ENCODE measurements at places on chromosomes 13 and 19. TPM values are rescaled to one million over a fixed set of nuclear protein-coding genes. Genes with fewer than 3 reads are reported as not detected.

DNA sequence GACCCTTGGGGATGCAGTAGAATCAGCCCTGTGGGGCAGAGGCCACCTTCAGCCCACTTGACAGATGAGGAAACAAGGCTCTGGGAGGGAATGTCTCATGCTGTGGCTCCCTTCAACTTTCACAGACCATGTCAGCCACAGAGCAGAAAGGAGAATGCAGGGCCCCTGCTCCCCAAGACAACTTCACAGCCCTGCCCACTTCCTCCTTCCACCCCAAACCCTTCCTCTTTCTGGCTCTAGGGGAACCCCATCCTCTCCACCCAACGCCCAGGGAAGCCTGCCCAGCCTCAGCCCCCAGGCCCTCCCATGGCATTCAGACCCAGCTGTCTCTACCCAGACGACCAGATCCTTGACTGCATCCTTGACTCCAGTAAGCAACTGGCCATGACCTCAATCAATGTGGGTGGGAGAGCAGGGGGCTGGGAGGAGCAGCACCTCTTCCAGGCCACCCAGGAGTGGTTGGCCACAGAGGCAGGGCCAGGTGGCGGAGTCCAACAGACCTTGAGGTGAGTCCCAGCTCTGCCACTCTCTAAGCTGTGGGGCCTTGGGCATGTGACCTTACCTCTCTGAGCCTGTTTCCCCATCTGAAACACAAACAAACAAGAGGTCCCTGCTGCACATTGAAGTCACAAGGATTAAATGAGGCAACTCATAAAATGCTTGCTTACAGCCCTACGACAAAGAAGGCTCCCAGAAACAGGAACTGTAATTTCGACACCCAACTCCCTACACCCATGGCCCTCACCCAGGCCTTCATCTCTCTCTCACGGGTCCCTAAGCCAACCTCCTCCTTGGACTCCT is 15.8 kb downstream of the DEDD2 start:
- DNase-seq: no peak

DNA sequence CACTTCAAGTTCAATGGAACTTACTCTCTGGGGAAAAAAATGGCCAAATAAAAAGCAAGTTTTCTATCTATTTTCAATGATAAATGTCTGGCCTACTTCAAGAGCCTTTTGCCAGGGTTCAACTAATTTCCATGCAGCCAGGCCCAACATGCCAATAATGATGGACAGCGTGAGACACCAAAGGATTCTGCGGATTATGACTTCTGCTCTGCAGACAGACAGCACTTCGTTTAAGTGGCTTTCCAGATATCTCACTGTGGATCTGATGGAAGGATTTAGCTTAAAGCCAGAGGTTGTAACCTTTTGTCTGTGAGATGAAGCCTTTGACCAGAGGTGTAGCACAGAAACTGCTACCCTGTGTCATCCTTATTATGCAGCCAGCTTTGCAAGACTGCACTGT is 614.2 kb downstream of the DCT start:
- DNase-seq: no peak

- DNase-seq: no peak
Measured at GRCh38 chr13:45439781-45440462, 21.7 kb upstream of the SLC25A30 start.

GRCh38 chr19:34936184-34936583 is 9.5 kb downstream of the ZNF30 start:
- DNase-seq: no peak

Gene CLEC17A
- total RNA-seq: not detected

DNA sequence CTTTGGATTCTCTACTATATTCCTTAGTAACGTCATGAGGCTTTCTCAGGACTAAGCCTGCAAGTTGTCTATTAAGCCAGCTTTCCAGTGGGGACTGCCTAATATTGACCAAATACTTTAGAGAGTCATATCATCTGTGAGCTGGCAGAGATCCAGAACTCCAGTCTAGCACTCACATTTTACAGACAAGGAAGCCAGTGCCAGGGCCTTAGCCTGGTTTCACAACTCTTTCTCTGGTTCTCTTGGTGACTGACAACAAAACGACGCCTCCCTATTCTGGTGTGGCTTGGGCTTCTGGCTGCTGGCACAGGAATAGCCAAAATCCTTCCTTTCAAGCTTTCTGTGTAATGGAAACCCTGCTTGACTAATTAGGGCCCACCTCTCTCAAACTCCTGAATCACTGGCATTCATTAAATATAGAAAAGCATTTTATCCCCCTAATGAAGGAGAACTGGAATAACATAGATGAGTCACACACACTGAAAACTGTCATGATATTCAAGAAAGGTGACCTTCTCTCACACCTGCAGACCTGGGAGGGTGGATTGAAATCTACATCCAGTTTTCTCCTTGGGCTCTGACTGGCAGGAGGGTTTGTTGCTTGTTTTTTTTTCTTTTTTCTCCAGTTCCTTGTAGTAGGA is 75.2 kb upstream of the UBL3 start:
- DNase-seq: no peak

GRCh38 chr19:54478677-54479266 is 5.7 kb upstream of the CDC42EP5 start:
- DNase-seq: peak; percentile 50

Measured in K562 (cell line).